ENCODE measurements at places on chromosomes 13 and 19.

- no peak for DNase-seq
Measured at GRCh38 chr13:28412981-28413380, 81.9 kb downstream of the FLT1 start.

GRCh38 chr13:25585000-25585399 is 213.2 kb downstream of the ATP8A2 start:
- no peak for DNase-seq

DNA sequence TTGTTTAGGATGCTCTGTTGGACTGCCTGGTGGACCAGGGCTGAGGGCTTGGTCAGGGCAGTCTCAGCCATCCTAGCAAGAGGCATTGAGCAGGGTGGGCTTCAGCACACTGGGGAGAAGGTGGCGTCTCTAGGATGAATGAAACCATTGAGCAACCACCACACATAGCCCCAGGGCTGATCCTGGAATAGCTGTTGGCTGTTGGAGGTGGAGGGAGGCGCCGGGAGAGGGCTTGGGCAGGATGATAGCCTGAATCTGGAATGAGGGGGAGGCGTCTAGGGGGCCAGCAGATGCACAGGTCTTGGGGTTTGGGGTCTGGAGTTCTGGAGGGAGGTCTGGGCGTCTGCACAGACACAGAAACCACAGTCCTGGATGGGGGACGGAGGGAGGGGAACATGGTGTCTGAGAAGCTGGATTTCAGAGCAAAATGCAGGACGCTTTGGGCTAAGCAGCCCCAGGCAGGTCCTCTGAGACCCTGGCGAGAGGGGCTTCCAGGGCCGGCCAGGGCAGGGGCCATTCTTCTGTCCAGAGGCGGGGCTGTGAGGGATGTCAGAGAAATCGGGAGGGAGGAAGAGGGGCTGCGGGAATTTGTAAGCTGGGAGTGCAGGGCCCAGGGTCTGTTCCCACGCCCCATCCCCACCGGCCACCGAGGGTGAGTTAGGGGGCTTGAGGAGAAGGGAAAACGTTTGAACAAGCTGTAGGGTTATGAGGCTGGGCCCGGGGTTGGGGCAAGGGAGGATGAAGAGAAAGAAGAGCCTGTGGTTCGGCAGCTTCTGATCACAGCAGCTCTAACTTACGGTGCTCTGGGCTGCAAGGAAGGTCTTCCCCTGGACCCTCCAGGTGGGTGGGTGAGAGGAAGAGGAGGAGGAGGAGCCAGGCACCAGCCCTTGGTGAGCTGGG is 5.2 kb downstream of the TRAPPC5 start:
- no peak for DNase-seq

DNA sequence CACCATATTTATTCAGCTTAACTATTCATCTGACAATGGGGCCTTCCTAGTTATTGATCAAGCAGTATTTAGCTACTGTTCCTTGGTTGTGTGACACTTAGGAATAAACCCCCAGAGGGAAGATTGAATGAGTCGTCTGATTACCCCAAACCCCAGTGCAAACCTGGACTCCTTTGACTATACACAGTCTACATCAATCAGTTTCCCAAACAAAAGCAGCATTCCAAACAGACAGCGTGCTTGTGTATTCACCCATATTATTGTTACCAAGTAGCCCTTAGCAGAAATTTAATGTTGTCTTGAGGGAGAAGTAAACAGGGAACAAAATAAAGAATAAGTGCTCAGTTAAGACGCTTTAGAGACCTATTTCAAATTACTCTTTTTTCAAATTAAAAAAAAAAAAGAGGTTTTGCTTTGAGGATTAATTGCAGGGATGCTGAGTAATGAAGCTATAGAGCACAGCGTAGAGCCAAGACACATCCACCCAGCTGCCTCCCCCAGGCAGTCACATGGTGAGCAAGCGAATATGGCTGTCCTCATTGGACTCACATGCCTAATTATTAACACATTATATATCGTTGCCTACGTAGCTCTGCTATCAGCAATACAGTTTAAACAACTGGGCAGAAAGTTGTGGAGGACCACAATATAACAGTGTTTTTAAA is 14.7 kb upstream of the B3GLCT start:
- DNase-seq = no peak

GRCh38 chr13:73998631-73999030 is 135.6 kb downstream of the KLF12 start:
- no peak for DNase-seq

GRCh38 chr13:99857738-99858137 is 113.8 kb downstream of the ZIC5 start:
- DNase-seq = no peak

- no peak for DNase-seq
Measured at GRCh38 chr19:6590827-6591319, at the start of gene CD70. CD70 (minus strand) TSS chr19:6591150; CDS start chr19:6591002, 148 bp downstream.

DNA sequence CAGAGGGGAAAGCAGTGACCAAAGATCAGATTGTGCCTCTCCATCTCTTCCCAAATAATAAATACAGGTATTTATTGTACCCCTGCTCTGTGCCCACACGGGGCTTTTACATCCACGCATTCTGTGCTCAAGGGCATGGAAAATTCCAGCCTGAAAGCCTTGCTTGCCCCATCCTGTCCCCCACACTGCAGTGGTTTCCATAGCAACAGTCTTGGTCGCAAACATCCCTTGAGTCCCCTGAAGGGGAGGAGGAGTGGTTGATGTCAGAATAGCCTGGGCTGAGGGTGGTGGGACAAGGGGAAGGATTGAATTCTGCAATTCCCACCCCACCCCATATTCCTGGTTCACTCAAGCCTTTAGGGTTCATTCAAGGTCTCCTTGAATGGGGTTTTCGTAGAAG is 41.0 kb upstream of the USP29 start:
- no peak for DNase-seq

DNA sequence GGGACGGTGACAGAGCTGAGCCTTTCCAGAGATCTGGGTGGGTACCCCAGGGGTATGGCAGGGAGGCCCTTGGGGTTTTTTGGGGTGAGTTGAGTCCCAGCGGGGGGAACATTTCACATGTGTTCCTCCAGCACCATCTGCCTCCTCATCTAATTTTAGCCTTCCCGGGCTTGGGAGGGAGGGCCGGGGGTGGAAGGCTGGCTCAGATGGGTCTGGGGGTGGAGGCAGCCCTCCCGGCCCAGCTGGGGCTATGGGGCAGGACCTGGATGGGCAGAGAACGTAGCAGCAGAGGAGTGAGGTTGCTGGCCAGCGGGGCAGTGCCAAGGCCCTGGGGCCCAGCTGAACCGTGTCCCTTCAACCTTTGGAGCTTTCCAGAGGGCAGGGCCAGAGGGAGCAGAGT is 23.5 kb downstream of the ADGRL1 start:
- DNase-seq = no peak

DNA sequence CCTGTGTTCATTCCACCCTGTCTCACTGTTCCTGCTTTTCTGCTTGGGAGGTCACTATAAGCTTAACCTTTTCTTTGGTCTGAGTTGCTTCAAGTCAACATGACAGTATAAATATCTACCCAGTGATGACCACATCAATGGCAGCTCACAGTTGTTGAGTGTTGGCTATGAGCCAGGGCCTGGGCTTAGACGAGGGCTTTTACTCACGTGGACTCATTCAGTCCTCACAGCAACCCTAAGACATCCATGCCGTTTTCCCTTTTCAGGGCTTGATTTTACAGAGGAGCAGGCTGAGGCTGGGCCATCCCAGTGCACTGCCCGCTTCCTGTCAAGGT is 10.2 kb upstream of the CCDC97 start:
- no peak for DNase-seq

DNA sequence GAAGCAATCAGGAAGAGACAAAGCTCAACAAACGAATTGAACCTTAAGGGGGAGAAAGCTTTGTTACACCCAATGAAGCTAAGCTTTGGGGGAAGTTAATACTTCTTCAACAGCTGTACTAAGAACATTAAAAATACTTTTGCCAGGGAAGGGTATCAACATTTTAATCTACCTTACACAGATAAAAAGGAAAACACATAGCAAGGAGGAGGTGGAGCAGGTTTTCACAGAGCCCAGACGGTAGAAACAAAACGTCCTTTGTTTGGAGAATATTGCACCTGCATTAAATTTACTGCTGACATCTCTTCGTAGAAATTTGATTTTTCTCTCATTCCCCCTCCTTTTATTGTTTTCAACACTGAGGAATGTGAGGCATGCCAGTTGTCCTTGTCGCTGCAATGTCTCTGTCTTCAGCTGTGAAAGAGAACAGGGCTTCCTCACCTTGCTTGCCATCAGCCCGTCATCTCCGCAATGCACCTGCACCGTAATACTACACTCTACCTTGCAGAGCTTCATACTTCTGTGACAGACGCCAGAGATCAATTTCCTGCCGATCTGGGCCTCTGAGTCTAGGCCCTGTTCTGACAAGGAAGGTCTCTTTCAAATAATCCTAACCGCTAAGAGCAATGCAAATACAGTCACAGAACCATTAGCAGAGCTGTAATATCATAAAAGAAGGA is 270.8 kb downstream of the SPRY2 start:
- DNase-seq = no peak

DNA sequence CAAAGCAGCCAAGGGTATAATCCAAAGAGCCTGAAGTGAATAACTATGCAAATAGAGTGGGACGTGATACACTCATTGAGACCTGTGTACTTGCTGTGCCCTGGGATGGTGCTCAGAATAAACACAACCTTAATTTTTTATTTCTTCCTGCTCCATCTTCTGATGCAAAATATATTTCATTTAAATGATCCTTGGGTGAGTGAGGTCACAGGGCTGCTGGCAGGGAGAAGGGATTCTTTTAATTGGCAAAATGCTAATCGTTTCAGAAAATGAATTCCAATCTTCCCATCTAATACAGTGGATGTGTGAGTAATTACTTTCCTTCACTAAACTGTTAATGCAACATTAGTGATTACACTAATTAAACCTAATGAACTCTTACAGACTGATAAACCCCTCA is 63.5 kb downstream of the SIAH3 start:
- no peak for DNase-seq

GRCh38 chr19:12834566-12834943 is at the start of gene RTBDN:
RTBDN (minus strand) TSS chr19:12834579; CDS start chr19:12829979, 4,600 bp downstream.
- DNase-seq = no peak

GRCh38 chr19:14673088-14673487 is 1.6 kb downstream of the ADGRE3 start:
- DNase-seq = no peak

- DNase-seq = no peak
Measured at GRCh38 chr19:35913589-35913988, 5.5 kb upstream of the TYROBP start.

Measured in T1000 (cell line).